ENCODE measurements at places on chromosomes 5 and 9. TPM values are rescaled to one million over a fixed set of nuclear protein-coding genes. Genes with fewer than 3 reads are reported as not detected.

Gene ISCA1
- total RNA-seq = 29.0 TPM

Gene POLR3G
- 1.2 TPM for total RNA-seq

Gene SPATA9
- 0.61 TPM for total RNA-seq

Gene FGF10
- 17.5 TPM for total RNA-seq

GRCh38 chr9:34381323-34381722, 4.6 kb upstream of the MYORG start:
- DNase-seq = no peak
